ENCODE measurements at places on chromosomes 5 and 9.

DNA sequence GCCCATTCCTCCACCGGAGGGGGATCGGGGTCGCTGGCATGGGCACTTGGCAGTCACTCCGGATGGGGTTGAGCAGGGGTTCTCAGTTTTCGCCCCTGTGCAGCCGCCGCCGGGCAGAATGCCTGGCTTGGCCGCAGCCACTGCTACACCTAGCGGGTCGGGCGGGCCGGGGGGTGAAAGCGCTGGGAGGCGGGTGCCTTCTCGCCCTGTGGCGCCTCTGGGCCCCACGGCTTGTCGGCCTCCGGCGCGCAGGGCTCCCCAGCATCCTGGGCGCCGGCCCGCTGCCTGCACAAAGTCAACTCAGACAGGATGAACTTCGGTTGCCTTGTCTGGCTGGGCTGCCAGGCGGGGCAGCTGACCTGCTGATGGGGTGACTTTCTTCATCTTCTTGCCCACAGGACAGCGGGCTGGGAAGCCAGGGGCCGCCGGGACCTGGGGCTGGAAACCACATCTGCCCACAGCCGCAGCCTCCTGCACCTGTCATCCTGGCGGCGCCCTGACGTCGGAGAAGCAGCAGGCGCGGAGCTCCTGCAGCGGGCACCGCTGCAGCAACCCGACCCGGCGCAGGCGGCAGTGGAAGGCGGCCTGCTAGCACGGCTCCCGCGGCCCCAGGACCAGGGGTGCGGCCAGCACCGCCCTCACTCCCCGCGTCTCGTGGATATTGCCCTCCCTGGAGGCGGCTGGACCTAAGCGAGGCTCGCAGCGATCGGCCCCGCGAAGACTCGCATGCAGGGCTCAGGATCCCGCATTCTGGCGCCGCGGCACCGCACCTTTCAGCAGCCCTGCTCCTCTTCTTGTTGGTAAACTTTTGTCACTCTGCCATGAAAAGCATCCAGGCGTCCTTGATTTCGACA, 1.3 kb upstream of the ANKRD18A start:
- DNase-seq, result peak; percentile 39
- H3K4me1 ChIP-seq, result peaks cover 16% of the 10 kb centered on the region
- H3K36me3 ChIP-seq, result no peaks in the 10 kb centered on the region
- peak overlapping the region; percentile 94 for H3K4me3 ChIP-seq

- H3K27me3 ChIP-seq, result peaks cover 58% of the 10 kb centered on the region
- H3K36me3 ChIP-seq, result no peaks in the 10 kb centered on the region
- H3K27ac ChIP-seq, result no peak overlapping the region
- H3K4me1 ChIP-seq, result peaks cover 5% of the 10 kb centered on the region
- no peak for DNase-seq
These were observed 28.2 kb upstream of the HSPA9 start for GRCh38 chr5:138603249-138603920.

DNA sequence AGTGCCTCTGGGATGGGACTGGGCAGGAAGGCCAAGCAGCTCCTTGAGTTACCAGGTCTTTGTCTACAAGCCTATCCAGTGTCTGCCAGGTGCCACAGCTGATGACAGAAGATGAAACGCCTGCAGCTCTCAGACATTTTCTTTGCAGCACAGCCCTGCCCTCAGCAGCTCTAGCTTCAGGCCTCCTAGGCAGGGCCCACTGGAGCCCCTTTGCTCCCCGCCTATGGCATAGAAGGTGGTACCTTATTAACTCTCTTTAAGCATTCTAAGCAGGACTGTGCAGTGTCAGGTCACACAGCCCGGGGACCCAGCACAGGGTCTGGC, 1.3 kb upstream of the SKP1 start:
- no peaks in the 10 kb centered on the region for H3K27me3 ChIP-seq
- H3K27ac ChIP-seq, result peak overlapping the region; percentile 96
- peaks cover 17% of the 10 kb centered on the region for H3K4me1 ChIP-seq

GRCh38 chr9:129317179-129318011, 139.3 kb upstream of the IER5L start:
- DNase-seq, result no peak
- H3K4me3 ChIP-seq, result no peak overlapping the region
- peaks cover 9% of the 10 kb centered on the region for H3K4me1 ChIP-seq
- peaks cover 2% of the 10 kb centered on the region for H3K27me3 ChIP-seq
- no peaks in the 10 kb centered on the region for H3K36me3 ChIP-seq

- H3K4me3 ChIP-seq, result no peak overlapping the region
- peaks cover 7% of the 10 kb centered on the region for H3K36me3 ChIP-seq
- DNase-seq, result no peak
- peaks cover 17% of the 10 kb centered on the region for H3K27me3 ChIP-seq
- peaks cover 2% of the 10 kb centered on the region for H3K4me1 ChIP-seq
These were observed 8.4 kb downstream of the DAPK1 start for GRCh38 chr9:87505869-87506678.

DNA sequence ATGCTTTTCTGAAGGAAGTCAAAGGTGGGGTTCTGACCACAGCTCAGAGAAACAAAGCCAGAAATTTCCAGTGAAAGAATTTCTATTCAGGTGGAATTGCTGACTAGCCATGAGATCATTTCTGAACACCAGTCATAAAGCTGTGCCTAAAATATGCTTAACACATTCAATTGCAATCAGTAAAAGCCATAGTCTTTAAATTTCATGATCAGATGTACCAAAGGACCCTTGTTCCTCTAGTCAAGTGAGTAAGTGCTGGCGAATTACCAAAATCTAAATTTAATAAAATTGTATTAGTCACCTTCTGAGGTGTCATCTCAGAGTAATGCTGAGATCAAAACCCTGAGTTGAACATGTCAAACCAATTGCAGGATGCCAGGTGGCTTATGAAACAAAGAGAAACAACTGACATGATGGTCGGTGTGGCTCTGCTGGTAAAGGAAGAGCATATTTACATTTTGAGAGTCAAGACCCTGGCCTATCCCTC, 334.2 kb upstream of the CCNH start:
- H3K36me3 ChIP-seq, result no peaks in the 10 kb centered on the region
- no peak overlapping the region for H3K27ac ChIP-seq
- no peak overlapping the region for H3K4me3 ChIP-seq
- H3K27me3 ChIP-seq, result peaks cover 21% of the 10 kb centered on the region
- no peak for DNase-seq

DNA sequence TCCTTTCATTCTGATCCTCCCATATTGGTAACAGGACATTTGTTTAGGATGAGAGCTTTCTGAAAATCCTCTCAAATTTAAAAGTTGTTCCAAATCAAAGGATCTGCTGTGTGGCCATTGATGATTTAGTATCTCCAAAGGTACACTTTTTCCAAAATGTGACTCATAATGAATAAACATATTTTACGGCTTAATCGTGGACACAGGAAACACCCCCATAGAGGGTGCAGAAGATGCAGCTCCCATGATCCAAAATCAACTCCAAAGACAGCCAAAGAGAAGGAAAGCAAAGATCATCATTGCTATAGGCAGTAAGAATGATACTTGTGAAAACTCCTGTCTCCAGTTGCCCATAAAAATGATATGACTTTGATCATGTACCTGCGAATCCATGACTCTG, 239.7 kb downstream of the PIK3R1 start:
- H3K36me3 ChIP-seq, result peaks cover 2% of the 10 kb centered on the region
- H3K27ac ChIP-seq, result peak overlapping the region; percentile 27
- H3K4me1 ChIP-seq, result peaks cover 19% of the 10 kb centered on the region

DNA sequence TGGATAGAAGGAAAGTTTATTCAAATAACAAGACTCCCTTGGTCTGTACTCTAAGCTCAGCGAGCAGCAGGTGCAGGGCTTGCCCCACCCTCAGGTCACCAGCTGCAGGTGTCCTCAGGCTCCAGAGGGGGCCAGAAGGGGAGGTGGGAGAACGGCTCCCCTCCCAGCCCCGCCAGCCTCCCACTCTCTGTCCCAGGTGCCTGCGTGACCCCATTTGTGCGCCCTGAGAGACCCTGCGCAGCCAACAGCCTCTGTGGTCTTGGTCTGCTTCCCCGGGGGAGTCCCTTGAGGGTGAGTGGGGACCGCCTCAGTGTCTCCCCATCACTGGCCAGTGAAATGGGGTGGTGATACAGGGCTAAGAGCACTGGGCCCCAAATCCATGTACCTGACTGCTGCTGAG, 62.3 kb upstream of the STXBP1 start:
- peak overlapping the region; percentile 53 for H3K27ac ChIP-seq
- H3K36me3 ChIP-seq, result peaks cover 4% of the 10 kb centered on the region
- peaks cover 34% of the 10 kb centered on the region for H3K4me1 ChIP-seq
- no peak overlapping the region for H3K4me3 ChIP-seq

GRCh38 chr5:170448221-170448620, 55.6 kb upstream of the KCNIP1 start:
- peaks cover 4% of the 10 kb centered on the region for H3K4me1 ChIP-seq
- no peak overlapping the region for H3K4me3 ChIP-seq
- DNase-seq, result no peak
- H3K36me3 ChIP-seq, result peaks cover 3% of the 10 kb centered on the region
- H3K27ac ChIP-seq, result no peak overlapping the region
- peaks cover 15% of the 10 kb centered on the region for H3K27me3 ChIP-seq

DNA sequence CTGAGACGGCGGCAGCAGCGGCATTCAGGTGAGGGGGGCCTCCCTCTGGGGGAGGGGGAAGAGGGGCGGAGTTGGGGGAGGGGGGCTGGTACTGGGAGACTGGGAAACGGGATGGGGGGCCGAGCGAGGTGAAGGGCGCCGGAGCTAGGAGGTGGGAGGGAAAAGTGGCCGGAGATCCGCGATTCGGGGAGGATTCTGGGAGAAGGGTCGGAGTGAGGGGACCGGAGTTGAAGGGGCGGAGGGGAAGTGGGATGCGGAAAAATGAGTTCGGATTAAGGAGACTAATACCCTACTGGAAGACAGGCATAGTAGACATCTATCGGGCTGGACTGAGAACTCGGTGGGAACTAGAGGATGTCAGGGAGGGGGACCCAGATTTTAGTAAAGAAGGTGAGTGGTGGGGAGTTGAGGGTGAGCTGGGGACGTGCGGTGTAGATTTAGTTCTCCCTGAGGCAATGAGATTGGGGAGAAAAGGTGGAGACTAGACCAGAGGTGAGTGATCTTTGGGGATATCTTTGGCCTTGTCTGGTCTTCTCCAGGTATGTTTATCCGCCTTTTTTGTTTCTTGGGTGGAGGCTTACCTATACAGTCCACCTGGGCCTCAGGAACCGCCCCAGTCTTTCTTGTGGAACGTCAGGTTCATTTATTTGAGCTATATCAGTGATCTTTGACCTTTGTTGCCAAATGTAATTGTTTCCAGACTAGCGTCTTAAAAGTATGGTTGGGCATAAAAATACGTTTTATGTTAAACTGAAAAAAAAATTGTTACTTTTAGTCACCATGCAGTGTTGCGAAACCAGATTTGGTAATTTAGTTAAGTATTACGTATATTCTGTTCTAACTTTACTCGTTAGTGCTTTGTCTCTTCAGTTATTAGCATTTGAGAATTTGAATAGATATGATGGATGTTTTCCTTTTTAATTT, 632 bp downstream of the UBAP1 start:
- H3K4me1 ChIP-seq, result peaks cover 17% of the 10 kb centered on the region
- no peaks in the 10 kb centered on the region for H3K27me3 ChIP-seq
- peak overlapping the region; percentile 100 for H3K4me3 ChIP-seq
- H3K36me3 ChIP-seq, result peaks cover 8% of the 10 kb centered on the region
- peak overlapping the region; percentile 99 for H3K27ac ChIP-seq

All from T-helper 17 cell (primary cell).